ENCODE measurements at places on chromosomes 5 and 9.

GRCh38 chr5:149664083-149664482 lies 66.0 kb upstream of the PPARGC1B start:
- no peak for DNase-seq

GRCh38 chr9:98455256-98456155 lies 200.1 kb upstream of the TBC1D2 start:
- no peak for DNase-seq

GRCh38 chr9:37085233-37085632 lies 35.1 kb upstream of the ZCCHC7 start:
- no peak for DNase-seq

GRCh38 chr5:68777135-68777534 lies 316.7 kb upstream of the SLC30A5 start:
- DNase-seq: no peak

GRCh38 chr5:2866662-2867372 lies 115.3 kb upstream of the IRX2 start:
- no peak for DNase-seq

DNA sequence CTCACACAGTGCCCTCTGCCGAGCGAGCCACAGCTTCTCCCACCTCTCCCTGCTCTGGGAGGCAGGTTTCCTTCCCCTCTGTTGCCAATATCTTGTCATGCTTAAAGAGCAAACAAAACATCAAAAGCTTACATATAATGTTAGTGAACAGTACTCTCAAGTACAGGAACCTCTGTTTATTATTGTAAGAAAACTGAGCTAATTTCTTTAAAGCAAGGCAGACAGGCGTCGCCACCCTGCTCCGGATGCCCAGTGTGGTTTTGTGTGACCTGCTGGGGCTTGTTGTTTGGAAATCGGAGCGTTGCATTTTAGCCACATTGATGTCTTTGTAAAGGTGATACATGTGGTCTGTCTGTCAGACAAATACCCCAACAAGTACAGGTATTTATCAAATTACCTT lies 401.4 kb upstream of the IRX1 start:
- no peak for DNase-seq

DNA sequence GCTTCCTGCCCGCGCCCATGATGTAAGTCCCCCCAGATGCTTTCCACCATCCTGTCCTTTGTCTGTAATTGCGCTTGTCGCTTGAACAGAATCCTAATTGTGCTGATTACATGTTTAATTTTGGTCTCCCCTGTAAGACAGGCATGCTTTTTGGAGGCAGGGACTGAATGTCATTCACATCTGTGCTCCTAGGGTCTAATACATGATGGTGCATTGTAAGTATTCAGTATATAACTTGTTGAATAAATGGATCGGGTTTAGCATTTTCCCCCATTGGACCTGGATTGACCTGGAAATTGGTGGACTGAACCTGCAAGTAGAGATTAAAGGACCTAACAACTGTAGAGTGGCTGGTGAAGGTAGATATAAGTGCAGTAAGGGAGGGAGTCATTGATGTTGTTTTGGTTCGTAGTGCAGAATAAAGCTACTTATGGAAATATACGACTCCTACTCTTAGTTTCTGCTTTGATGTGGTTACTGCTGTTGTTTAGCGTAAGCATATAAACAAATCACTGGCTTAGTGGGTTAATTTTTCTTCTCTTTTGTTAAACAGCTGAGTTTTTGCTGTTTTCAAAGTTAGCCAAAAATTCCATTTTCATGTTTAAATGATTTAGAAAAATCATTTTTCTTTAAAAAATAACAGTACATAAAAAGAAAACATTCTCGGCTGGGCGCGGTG lies 57.3 kb downstream of the TRIO start:
- DNase-seq: no peak

DNA sequence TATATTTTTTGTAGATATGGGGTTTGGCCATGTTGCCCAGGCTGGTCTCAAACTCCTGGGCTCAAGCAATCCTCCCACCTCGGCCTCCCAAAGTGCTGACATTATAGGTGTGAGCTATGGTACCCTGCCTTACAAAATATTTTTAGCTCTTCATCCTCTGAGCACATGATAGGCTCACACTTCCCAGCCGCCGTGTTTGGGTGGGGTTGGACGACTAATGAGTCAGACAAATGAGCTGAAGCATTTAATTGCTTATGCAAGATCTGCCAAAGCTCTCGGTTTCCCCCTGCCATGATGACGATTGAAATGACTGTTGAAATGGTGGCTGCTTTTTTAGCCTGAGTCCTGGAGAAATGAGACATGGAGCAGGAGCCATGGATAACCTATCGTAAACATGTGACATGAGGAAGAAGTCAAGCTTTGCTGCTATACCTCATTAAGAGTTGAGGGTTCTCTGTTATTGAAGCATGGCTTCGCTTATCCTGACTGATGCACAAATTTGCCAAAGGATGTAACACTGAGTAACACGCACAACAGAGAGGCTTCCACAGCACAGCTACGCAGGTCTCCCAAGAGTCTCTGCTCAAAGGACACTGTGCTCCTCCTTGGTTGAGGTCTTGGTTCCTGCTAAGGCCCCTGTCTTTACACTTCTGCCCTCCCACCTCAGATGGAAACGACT lies 48.2 kb upstream of the GFPT2 start:
- DNase-seq: no peak

DNA sequence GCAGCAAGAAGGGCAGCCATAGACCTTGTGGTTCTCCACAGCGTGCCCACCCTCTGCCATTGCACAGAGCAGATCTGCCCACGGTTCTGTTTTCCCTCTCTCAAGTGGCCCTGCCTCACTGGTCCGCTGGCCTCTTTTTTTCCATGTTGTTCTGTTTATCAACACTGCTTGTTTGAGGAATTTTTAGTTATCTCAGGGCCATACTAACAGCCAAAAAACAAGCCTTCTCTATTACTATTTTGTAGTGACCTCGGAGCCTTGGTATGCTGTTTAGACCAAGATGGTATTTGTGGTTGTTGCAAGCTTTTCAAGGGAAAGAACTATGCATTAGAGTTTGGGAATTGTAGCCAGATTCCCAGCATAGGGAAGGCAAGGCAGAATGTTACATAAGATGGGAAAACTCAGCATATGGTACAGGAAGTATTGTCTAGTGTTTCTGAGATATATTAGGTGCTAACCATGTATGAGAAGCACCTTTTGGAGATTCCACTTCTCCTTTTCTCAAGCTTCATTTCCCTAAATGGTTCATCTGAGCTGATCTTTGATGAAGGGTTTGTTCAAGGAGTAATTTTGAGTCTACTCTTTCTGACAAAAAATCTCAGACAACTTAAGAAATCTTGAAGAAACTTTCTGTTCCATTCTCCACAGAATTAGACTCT lies 54.3 kb downstream of the NUP214 start:
- no peak for DNase-seq

DNA sequence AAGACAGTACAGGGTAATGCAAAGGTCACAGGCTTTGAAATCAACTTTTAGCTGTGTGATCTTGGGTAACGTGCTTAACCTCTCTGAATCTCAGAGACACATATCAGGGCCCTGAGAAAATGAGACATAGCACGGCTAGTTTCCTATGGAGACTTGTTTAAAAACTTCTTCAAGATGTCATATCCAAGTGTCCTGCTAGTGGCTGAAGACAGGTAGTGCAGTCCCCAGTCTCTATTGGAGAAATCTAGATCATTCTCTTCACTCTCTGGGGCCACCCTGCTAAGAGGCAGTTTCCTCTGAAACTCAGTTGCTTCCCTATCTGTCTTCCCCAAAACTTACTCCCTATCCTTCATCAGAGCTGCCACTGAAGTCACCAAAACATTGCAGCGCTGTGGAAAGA lies 30.3 kb upstream of the GRXCR2 start:
- DNase-seq: no peak

- DNase-seq: no peak
Observed at GRCh38 chr5:1565737-1566734, 42.3 kb upstream of the LPCAT1 start.

- no peak for DNase-seq
Observed at GRCh38 chr5:18553269-18553668, 919.0 kb downstream of the TAF11L14 start.

DNA sequence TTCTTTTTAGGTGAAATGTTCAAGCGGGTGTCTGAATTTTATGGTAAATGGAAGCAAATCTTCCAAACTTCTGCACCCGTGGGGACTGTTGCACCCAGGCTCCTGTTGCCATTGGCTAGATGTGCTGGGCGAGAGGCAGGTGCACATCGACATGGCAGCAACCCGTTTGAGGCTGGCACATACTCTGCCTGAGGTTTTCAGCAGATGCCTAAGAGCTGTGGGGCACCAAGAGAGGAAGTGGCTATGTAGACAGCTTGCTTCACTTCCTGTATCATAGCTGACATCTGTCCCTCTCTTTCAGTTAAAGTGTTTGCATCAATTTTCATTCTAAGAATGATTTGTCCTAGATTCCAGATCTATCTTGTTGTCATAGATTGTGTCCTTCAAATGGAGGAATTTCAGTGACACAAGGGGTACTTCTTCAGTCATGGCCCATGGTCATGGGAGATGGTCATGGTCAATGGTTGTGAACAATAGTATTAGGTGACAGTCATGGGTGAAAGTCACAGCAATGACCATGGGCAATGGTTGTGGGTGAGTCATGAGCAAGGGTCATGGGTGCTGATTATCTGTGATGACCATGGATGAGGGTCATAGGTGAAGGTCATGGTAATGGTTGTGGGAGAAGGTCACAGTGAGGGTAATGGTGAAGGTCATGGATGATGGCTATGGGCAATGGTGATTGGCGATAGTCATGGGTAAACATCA lies 115.1 kb upstream of the IRX4 start:
- DNase-seq: no peak

- no peak for DNase-seq
Observed at GRCh38 chr5:44178414-44178813, 210.8 kb downstream of the FGF10 start.

GRCh38 chr9:76738402-76738801 lies 25.8 kb upstream of the PCA3 start:
- DNase-seq: no peak

DNA sequence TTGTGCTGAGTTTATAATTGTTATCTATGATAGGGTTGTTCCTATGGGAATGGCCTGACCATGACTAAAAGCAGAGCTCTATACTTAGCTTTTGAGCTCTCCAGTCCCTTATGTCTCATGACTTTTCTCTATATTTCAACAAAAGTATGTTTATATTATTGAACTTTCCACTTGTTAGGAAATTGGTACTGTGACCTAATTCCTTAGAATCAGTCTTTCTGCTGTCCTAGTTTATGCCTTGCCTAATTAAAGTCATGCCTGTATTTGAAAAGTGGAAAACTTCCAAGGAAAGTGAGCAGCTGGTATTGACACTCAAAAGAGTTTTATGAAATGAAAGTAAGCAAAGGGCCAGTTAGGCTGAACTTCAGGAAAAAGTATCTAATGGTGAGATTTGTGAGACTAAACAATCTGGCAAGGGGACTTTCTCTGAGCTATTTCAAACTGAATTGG lies 68.6 kb downstream of the XRCC4 start:
- DNase-seq: no peak

DNA sequence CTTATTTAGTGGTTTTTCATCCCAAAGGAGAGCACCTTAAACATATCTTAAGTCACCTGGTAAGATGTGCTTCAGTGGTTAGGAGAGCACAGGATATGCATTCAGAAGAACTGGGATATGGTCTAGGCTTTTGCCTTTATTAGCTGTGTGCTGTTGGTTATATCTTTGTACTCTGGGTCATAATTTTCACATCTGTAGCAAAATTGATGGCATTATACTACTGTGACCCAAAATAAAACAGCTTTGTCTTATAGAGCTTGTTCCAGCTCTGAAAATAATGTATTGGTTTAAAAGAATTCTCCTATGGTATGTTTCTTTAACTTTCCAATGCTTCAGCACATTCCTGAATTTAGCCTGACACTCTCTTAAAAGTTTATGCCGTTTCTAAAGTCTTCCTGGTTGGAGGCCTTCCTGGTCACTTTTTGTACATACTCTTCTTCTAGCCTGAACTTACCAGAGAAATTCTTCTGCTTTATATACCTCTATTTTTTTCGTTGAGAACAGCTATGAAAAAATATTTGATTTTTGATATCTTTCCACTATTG lies 337.1 kb upstream of the MPDZ start:
- DNase-seq: no peak

DNA sequence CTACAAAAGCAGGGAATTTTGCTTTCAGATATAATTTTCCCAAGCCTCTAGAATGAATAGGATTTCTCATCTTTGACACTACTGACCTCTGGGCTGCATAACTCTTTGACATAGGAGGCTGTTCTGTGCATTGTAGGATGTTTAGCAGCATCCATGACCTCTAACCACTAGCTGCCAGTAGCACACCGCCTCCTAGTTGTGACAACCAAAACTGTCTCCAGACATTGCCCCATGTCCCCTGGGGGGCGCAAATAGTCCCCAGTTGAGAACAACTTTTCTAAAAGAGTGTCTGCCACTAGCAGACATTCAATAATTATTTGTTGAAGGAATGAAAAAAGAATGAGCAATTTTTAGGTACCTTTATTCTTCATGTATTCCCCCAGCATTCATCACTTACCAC lies 51.8 kb downstream of the POU4F3 start:
- DNase-seq: no peak

DNA sequence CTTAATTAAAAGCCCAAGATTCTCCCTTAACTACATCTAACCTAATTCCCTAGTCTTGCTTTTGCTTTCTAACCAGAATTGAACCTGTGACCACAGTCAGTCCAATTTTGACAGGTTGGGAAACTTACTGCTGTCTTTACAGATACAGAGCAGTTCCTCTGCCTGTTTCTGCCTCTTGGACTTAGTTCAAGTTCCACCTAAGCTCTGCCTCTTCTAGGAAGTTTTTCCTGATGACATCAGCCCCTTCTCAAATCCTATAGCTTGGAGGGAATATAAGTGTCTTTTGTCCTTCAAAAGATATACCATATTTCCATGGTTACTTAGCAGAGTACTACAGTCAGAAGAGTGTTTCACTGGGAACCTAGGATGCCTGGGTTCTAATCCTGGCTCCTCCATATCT lies 31.7 kb downstream of the BRINP1 start:
- DNase-seq: no peak

GRCh38 chr5:170288551-170288950 lies 9.0 kb downstream of the LCP2 start:
- no peak for DNase-seq

DNA sequence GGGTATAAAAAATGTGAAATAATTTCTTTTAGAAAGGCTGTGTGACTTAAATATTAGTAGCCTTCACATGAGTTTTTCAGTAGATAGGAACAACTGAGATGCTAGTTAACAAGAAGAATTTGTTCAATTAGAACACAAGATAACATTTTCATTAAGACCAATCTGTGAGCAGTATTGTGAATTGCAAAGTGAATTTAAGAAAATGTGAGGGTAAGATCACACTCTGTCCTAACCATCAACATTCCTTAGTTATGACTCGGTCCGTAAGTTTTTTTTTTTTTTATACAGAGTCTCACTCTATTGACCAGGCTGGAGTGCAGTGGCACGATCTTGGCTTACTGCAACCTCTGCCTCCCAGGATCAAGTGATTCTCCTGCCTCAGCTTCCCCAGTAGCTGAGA lies 180.2 kb upstream of the EGFLAM start:
- no peak for DNase-seq

- DNase-seq: no peak
Observed at GRCh38 chr5:75648712-75649111, 37.5 kb downstream of the ANKDD1B start.

GRCh38 chr5:123719004-123719403 lies 207.0 kb downstream of the CSNK1G3 start:
- no peak for DNase-seq

All from SK-N-DZ (cell line).